ENCODE measurements at places on chromosomes 4 and X.

DNA sequence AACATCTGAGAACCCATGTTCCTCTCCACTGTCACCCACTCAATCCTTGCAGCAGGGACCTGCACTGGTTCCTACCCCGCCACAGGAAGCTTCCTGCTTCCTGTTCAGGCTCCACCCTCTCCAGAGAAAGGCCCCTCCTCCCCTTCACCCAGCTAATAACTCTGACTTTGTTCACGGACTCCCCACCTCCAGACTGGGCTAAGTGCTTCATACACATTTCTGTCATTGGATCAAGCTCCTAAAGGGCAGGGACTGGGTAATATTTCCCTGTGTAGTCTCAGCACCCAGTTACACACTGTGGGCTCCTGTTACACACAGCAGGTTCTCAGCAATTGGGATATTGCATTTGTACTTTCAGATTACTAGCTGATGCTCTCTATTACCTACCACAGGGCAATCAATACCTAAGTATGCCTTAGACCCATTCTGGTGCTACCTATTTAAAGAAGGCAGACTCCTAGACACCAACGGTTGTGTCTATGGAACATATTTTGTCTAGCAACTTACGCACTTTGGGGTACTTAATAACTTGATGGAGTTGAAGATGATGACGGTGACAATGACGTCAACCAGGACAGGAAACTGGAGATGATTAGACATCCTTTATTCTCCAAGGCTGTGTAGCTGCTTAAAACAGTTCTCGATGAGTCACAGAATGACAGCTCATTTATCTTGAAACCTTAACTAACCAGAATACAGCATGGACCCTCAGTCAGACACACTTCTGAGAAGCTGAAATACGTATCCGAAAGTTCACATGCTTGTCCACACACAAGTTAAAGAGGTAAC, 58.1 kb downstream of the MAML3 start:
- DNase-seq: peak; percentile 34

DNA sequence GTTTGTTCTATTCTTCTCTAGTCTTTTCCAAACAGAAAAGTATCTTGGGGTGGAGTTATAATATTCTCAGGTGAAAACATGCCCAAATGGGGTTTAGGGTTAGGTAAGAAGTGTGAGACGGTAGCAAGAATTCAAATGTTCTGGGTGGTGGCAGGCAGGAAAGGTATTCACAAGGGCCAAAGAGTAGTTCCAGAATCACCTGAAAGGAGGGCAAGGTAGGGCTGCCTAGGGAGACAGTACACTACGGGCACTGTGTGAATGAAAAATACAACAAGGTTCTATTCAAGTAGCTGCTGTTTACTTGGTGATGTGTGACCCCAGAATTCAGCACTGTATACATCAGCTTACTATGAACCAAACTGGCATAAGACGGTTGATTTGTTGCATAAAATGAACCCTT, 51.9 kb downstream of the NR3C2 start:
- DNase-seq: no peak

GRCh38 chr4:10267066-10267465, 150.5 kb upstream of the WDR1 start:
- DNase-seq: no peak

DNA sequence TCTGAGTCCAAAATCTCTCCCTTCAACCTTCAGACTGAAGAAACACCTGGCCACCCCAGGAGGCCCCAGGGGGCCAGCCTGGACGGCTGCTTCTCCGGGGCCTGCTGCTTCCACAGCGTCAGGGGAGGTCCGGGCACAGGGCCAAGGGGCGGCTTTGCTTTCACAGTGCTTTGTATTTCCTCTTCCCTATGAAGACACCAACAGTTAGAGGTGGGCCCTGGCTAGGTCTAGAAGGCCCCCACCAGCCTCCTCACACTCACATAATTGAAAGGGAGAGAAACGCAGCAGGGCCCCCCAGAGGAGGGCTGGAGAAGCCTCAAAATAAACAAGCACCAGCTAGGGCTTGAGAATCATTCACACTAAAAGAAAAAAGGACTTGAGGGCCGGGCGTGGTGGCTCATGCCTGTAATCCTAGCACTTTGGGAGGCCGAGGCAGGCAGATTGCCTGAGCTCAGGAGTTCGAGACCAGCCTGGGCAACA, 17.8 kb downstream of the SCD5 start:
- no peak for DNase-seq

- no peak for DNase-seq
These were observed 112.4 kb downstream of the RNF150 start for GRCh38 chr4:141020801-141021261.

- no peak for DNase-seq
These were observed 425.8 kb downstream of the ARAP2 start for GRCh38 chr4:35818520-35818919.

- DNase-seq: peak; percentile 65
These were observed at the start of gene TBL1X for GRCh38 chrX:9464435-9465371. TSS of gene TBL1X (plus strand) at chrX:9465058. CDS start at chrX:9653587, 188,529 bp downstream.

- DNase-seq: no peak
These were observed 326.8 kb downstream of the TRIML1 start for GRCh38 chr4:188466001-188466400.

- no peak for DNase-seq
These were observed 32.3 kb downstream of the ADGRA3 start for GRCh38 chr4:22483551-22483981.

GRCh38 chrX:69262036-69262936, 97.0 kb upstream of the PJA1 start:
- no peak for DNase-seq

- no peak for DNase-seq
These were observed 148.8 kb upstream of the EDNRA start for GRCh38 chr4:147332091-147332490.

- DNase-seq: no peak
These were observed 13.6 kb downstream of the OTC start for GRCh38 chrX:38365954-38366353.

- no peak for DNase-seq
These were observed 330.9 kb downstream of the GBA3 start for GRCh38 chr4:23023666-23024065.

- DNase-seq: no peak
These were observed 212.2 kb upstream of the CENPE start for GRCh38 chr4:103410386-103410785.

DNA sequence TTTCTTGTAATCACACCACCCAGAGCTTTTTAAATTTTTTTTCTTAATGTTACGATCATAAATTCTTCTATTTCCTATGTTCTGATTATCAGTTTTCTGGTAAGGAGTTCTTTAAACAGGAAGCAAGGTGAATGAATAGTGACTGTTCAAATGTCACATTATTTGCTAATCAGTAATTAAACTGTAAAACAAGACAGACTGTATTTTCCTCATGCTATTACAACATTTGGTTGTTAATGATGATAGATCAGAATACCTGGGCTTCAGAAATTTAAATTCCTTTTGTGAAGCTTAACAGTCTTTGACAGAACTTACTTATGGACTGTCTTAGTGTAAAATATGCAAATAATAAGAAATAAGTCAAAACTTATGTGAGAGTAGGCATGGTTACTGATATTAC, 41.4 kb downstream of the CLCN3 start:
- DNase-seq: no peak

GRCh38 chr4:142324572-142324971, 521.5 kb downstream of the INPP4B start:
- DNase-seq: no peak

DNA sequence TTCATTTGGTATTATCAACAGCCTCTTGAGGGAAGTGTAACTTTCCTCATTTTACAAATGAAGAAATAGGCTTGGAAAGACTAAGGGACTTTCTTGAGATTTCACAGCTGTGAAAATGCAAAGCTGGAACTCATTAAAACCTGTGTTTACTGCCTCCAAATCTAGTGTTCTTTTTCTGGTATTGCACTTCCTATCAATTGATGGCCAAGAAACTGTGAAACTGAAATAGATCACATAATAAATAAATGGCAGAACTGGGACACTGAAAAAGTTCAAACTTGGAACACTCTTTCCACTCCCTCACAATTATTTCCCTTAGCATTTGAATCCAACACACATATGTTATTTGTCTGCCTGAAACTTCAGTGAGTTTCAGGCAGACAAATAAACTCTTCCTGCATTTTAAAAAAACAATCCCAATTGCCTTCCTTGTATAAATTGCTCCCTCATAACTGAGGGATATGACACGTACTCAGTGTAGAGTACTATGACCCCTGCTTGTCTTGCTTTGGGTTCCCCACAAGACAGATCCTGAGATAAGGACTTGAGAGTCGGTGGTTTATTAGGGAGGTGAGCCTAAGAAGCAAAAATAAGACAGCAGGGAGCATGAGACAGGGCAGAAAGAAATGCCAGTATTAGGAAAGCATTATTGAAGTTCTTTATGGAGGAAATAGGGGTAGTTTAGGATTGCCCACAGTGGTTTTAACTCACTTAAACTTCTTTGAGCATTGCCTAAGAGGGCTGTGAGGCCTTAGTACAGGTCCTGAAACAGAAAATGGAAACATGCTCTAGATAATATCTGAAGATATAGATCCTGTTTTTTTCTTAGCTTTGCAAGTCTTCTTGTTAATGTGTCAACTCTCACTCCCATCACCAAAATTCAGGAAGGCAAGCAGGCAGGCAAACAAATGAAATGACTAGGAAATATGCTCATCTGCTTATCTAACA, 33.9 kb downstream of the RTL3 start:
- no peak for DNase-seq

DNA sequence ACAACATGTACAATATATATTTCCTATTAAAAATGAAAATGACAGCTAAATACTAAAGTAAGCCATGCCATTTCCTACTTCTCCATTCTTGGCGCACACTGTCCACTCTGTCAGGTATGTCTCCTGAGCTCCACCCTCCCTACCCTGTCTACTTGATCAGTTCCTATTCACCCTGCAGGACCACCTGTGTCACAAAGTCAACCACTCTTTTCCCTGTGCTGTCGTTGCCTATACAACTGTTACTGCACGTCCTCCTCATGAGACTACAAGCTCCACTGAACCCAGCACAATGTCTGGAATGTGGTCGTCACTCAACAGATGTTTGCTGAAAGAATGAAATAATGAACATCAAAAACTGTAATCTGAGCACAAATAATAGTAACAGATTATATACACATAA, 54.9 kb downstream of the SLC9A7 start:
- no peak for DNase-seq

GRCh38 chr4:112563431-112564200, 47.6 kb upstream of the NEUROG2 start:
- DNase-seq: no peak

DNA sequence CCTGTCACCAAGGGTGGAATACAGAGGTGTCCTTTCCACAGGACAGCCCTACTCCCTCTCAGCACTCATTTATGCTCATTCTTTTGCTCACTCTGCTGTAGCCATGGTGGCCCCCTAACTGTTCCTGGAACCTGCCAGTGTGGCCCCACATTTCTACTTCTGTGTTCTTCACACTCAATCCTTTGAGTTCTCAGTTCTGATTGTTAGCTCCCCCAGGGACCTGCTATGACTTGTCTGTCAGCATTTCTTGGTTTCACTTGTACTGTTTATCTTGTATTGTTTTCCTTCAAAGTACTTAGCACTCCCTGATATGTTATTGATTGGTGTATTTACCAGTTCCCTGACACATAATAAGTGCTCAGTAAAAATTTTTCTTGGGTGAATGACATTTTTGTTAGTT, 14.9 kb downstream of the VBP1 start:
- DNase-seq: no peak

DNA sequence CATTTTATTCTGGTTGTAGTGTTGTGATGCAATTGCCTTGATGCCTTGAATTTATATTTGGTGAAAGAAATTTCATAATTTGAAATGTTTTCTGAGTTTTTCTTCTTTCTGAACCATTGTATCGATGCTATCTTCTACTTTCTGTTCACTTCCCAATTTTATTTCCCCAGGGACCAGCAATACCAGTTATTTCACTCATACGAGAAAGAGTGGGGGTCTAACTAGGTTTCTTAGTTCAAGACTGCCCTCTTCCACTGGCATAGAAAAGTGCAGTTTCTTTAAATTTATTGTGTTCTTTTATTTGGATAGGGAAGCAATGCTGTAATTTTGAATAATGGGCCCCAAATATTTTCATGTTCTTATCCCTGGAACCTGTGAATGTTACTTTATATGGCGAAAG, 544.0 kb upstream of the ADGRL3 start:
- no peak for DNase-seq

- peak; percentile 93 for DNase-seq
These were observed at the start of gene GRIPAP1 for GRCh38 chrX:49002091-49002935. TSS of gene GRIPAP1 (minus strand) at chrX:49002264. CDS start at chrX:49002229, 35 bp downstream.

GRCh38 chr4:91279899-91280298, 1023.9 kb upstream of the GRID2 start:
- no peak for DNase-seq

DNA sequence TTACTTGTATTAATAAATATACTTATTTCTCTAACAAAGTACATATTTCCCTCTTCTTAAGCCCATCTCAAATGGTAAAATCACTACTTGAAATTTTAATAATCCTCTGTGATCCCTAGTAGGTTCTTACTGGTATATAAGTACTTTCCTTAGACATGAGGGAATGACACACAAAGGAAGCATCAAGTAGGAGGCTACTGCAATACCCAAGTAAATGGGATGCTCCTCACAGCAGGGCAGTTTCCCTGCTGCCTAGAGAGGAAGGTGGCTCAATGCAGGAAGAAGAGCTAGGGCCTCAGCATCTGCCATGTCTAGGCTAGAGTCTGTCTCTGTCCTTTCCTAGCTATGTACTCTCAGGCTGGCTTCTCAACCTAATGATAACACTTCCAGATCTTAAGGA, 122.1 kb upstream of the DIPK2B start:
- DNase-seq: no peak

DNA sequence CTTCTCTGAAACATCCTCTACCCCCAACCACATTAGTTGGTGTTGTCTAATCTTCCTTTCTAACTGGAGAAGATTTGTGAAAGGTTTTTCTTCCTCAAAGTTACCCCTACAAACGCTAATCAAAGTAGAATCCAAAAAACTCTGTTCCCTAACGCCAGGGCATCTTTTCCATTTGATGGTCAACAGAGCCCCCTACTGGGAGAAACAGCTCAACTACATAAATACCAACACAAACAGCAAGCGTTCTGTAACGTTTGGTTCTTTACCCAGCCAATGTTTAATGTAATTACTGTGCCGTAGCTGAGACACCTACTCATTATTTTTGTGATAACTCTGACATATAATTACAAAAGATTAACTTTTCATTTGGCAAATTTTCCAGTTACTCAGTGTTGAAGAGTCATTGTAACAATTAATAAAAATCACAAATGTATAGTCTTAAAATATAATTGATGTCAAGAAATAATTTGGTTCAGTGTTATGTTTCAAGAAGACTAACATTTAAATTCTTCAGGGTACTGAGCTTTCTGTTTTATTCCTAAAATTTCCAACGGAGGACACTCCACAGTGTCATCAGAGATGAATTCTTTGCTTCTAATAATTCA, 94.9 kb upstream of the TBC1D9 start:
- DNase-seq: peak; percentile 84

Data from B cell (primary cell).